ENCODE measurements at places on chromosomes 4 and X.

DNA sequence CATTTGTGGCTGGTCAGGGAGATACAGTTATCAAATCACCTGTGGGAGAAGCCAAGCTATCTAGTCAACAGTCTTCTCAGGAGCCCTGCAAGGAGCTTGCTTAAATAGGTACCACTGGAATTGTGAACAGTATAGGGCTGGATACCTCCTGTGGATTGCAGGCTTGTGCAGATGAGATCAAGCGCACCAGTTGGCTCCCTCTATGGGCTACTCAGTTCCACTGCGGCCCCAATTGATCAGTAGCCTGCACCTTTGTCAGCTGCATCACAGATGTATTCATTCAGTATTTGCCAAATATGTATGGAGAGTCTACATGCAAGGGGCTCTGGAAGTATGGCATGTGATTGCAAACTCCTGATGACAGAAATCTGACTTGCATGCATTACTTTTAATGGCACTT, 28.6 kb downstream of the TEX13A start:
- peak; percentile 37 for DNase-seq

- no peak for DNase-seq
Observed at GRCh38 chrX:108250654-108251579, 159.3 kb downstream of the ATG4A start.

DNA sequence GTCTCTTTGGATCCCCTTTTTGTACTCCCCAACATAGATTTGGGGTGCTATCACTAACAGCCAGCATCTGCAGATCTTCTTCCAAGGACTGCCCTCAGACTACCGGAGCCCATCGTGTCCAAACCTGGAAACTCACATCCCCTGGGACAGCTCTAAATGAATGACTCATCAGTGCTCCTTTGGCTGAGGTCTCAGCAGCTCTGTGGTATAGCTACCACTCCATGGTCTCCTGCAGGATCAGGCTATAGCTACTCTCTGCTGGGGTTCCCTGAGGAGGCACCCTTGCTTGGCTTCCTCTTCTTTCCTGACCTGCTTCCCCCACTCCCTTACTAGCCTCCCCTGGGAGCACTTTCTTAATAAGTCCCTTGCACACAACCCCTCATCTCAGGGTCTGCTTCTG, 97.5 kb upstream of the PRPS2 start:
- DNase-seq, result no peak

DNA sequence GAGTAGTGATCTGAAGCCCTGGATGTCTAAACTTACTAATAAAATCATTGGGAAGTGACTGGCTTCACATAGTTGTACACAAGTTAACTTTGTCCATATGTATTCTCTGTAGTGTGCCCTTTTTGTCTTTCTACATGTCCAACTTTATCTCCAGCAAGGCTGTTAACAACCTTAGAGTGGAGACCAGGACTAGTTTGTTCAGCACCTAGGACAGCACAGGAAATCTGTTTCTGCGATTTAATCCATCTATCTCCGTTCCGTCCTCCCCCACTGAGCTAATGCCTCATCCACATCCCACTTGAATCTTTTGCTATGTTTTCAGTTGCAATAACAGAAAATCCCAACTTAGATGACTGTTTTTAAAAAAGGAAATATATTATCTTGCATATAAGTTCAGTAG, 3.4 kb upstream of the ARR3 start:
- DNase-seq, result no peak

Measured in hepatocyte (in vitro differentiated cells).